ENCODE measurements at places on chromosomes 16 and 17. TPM values are rescaled to one million over a fixed set of nuclear protein-coding genes. Genes with fewer than 3 reads are reported as not detected.

DNA sequence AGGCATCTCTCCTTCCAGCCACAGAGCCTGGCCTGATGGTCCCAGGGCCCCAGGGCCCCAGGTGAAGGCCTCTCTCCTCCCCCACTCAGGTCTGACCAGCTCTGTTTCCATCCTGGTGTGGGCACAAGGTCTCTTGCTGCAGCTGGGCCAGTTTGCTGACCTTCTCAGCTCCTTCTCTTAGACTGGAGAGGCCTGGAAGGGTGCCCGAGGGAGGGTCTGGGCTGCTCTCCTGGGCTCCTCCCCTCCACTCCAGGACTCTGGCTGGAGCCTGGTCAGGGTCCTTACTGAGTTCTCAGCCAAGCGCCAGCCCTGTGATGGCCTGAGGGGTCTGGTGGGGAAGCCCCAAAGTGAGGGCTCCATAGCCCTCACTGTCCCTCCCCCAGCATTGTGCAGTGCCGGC lies 12.4 kb downstream of the SOCS3 start:
- no peak for DNase-seq

Gene UTP18
- 33.5 TPM for total RNA-seq

DNA sequence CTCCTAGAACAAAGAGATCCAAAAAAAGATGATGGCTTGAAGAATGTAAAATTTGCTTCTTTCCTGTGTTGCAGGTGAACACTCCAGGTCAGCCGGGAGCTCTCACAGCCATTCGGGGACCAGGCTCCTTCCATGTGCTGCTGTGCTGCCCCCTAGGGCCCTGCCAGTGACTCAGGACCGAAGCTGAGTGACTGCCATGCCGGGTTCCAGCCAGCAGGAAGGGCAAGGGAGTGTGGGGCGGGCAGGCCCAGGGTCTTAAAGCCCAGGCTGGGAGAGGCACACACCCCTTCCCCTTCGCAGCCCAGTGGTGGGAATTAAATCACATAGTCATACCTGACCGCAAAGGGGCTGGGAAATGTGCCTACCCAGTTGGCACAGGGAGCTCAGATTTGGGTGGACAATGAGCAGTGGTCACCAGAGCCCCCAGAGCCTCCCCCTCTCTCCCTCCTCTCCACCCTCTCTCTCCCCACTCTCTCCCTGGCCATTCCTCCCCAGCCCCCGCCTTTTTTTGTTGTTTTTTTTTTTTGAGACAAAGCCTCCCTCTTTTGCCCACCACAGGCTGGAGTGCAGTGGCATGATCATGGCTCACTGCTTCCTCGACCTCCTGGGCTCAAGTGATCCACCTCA lies 11.5 kb downstream of the EPOP start:
- DNase-seq, result peak; percentile 56

Gene NUFIP2
- 95.0 TPM for total RNA-seq

DNA sequence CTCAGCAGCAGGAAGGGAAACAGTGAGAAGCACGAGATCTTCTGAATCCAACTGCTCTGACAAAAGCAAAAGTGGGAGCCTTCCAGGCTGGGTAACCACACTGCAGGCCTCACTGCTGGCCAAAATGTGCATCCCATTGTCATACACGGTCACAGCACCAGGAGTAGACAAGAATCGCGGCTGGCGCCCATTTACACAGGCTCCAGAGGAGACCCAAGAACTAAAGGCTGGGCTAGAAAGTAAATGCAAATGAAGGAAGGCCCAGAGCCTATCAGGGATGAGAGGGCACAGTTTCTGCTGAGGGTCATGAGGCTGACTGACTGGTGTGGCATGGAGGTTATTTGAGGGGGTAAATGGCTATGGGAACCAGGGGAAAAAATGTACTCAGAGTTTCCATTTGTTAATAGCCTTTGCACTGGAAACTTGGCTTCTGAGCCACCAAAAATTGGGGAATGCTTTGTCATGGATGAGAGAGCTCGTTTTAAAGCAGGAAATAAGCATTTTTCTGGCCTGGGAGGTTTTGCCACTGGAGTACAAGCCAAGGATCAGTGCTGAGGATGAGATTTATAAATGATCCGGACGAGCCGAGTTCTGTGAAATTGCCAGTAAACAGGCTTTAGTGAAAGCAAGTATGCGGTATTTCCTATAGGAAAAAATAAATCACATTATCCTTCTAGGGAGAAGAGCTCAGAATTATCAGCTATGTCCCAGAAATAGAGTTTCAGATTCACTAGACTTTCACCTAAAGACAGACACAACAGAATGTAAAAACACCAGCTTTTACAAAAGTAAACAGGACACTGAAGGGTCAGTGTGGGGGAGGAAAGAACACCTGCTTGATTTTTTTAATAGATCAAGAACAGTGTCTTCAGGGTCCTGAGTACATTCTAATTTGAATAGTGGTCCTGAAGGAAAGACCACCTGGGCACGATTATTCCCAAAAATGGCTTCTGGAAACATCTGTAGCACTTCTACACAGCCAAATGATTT lies 66.9 kb upstream of the GSG1L start:
- no peak for DNase-seq
